ENCODE measurements at places on chromosomes 2 and 18.

GRCh38 chr18:61222206-61222605 lies 111.0 kb upstream of the CDH20 start:
- DNase-seq = no peak

GRCh38 chr2:10329880-10330699 lies 27.4 kb downstream of the HPCAL1 start:
- no peak for DNase-seq

GRCh38 chr18:32271672-32272208 lies 81.9 kb downstream of the MEP1B start:
- no peak for DNase-seq

DNA sequence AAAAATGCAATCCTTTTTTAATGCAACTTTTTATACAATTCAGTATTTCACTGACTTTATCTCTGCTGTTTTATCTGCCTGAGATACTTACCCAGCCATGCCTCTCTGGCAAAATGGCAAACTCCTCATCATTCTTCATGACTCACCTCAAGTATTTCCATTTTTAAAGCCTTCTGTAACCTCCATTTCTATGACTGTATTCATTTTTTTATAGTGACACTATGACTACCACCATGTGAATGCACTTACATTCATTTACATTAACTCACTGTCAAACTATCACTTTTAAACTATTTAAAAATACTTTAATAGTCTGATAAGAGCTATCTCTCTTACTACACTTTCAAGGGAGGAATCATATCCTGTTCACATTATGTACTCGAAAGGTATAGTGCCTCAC lies 99.4 kb upstream of the SCN7A start:
- DNase-seq = no peak

GRCh38 chr2:172446474-172447063 lies 19.2 kb downstream of the ITGA6 start:
- DNase-seq = no peak

- no peak for DNase-seq
These were observed 96.0 kb downstream of the MTCL1 start for GRCh38 chr18:8801263-8801901.

GRCh38 chr2:31212659-31213600 lies 4.4 kb downstream of the CAPN14 start:
- no peak for DNase-seq

- no peak for DNase-seq
These were observed 97.3 kb upstream of the SNTG2 start for GRCh38 chr2:853203-853870.

- no peak for DNase-seq
These were observed 105.4 kb downstream of the KCNH7 start for GRCh38 chr2:162732946-162733698.

DNA sequence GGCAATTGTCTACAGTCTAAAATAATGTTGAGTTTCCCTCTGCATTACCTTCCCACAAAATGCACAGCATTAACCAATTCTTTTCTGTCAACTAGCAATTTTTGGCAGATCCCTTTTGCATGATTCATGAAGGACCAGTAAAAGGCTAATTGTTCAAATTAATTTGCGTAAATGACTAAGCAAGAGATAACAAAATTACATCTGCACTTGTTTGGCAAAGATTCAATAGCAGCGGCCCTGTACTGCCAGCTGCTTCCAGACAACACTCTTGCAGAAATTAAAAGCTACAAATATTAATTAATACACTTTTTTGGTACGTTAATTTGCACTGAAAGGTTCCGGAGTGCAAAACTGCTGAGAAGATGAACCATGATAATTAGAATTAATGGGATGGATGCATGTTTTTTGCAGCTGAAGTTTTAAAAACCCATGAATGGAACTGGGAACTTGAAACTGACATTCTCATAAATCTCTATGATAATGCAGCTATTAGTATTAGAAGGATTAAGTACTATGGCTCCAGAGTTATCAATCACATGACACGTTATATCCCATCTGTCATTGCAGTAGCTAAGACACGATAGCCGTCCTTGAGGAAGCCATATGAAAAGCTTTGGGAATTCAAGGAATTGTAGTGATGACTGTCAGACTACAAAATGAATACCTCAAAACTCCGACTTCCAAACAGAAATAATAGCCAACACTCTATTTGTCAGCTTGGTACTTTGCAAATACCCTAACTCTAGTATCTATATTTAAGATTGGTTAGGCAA lies 1268.3 kb upstream of the ACVR2A start:
- DNase-seq = no peak

- DNase-seq = no peak
These were observed 54.3 kb downstream of the INPP5D start for GRCh38 chr2:233114421-233114861.

- no peak for DNase-seq
These were observed 67.0 kb downstream of the ZEB2 start for GRCh38 chr2:144452989-144453336.

DNA sequence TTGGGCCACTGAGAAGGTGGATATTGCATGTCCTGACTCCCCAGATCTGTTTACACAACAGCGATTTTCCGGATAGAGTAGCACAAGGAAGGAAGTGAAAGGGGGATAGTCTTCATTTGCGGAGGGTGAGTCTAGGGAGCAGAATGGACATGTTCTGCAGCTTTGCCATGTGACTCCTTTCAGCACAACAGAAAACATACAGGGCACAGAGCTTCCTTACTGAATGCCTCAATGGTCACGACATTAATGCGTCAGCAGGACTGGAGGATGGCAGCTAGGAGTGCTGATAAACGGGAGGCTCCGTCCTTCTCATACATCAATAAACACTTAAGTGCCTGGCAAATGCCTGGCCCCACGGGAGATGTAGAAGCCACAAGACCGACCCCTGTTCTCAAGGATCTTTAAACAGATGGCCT lies 163.0 kb downstream of the FAM210A start:
- no peak for DNase-seq

GRCh38 chr2:191620144-191620543 lies 57.8 kb upstream of the NABP1 start:
- DNase-seq = no peak

DNA sequence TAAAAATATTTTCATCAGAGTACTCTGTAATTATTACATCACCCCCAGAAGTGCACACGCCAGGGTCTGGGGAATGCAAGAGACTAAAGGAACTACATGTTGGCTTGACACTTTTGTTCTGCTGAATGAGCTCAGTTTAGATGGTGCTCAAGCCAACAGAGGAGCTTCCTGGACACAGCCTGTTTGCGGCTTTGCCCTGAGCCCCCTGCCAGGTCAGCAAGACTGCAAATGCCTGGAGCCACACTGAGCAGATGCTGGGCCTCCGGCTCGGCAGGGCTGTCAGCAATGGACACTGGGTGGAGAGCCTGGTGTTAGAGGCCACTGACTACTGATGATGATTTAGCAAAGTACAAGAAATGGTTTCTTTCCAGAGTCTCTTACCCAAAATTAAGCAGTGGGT lies 31.9 kb downstream of the PTPN18 start:
- no peak for DNase-seq

- DNase-seq = peak; percentile 67
These were observed at the start of gene APCDD1 for GRCh38 chr18:10453806-10454680. Gene APCDD1, plus strand, starts transcription at chr18:10454635. Its CDS starts 347 bp downstream, at chr18:10454982.

Measured in neuronal stem cell (in vitro differentiated cells).